ENCODE measurements at places on chromosomes 4 and X.

- DNase-seq, result no peak
Observed at GRCh38 chr4:128560754-128561495, 248.6 kb upstream of the JADE1 start.

GRCh38 chr4:3690551-3691152 is 75.5 kb upstream of the ADRA2C start:
- no peak for DNase-seq

DNA sequence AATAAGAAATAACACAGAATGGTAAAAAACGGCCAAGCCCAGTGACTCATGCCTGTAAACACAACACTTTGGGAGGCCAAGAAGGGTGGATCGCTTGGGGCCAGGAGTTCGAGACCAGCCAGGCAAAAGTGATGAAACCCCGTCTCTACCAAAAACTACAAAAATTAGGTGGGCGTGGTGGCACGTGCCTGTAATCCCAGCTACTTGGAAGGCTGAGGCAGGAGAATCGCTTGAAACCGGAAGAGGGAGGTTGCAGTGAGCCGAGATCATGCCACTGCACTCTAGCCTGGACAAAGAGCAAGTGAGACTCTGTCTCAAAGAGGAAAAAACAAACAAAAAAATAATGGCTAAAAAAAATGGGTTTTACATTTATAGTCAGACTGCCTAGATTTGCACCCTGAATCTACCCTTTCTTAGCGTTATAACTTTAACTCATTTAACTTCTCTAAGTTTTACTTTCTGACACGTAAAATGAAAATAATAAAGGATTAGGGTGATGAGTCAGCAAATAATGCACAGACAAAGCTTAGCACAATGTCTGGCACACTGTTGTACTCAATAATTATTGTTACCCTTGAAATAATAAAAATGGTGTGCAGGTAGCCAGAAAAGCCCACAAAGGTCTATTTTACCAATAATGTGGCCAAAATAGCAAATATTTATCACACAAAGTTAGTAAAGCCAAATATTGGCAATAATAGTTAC is 55.0 kb downstream of the ATP11C start:
- no peak for DNase-seq

- no peak for DNase-seq
Observed at GRCh38 chr4:84481077-84481859, 17.8 kb downstream of the NKX6-1 start.

DNA sequence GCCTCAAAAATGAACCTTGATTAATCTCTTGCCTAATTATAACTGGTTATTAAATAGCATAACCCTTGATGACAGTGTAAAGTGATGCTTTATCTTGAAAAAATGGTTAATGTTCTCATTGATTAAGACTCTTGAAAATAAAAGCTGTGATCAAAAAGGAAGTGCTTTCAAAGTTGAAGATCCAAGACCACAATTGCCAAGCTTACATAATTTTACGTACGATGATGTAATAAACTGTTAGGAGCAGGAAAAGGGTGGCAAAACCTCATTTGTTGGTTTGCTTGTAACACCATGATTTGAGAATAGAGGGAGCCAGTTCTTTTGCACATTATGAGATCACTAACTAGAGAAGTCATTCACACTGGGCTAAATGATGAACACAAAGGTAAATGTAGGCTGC is 322.2 kb downstream of the ADGRL3 start:
- DNase-seq, result no peak

DNA sequence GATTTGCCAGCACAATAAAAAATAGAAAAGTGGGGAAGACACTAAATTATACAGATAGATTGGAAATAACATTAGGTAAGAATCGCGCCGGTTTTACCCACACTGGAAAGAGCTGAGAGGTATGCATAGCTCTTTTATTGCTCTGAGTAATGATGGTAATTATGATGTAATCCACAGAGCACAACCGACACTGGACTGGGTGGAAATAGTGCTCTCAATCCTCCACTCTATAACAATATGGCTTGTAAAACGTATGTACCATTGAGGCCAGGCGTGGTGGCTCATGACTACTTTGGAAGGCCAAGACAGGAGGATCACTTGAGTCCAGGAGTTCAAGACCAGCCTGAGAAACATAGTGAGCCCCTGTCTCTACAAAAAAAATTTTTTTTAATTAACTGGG is 104.3 kb upstream of the RAPGEF2 start:
- no peak for DNase-seq

DNA sequence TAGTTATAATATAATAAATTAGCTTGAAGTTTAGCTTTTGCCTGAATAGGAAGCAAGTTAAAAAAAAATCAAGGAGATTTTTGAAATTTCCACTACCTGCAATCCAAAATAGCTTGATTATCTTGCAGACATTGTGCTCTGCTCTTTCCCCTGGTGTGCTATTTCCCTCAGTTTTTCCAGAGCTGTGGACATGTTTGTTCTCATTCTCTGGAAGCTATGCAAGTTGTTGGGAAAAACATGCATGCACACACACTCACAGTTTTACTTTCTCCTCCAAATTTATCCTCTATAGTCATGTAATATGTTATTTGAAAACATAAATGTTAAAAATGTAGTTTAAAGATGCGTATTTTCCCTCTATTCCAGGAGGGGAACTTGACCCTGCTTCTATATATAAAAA is 225.8 kb upstream of the ARSJ start:
- no peak for DNase-seq

Data from CD4-positive, alpha-beta T cell treated with Interleukin-15 for 4 hours (primary cell).